Nasal cavity respiratory epithelium epithelial cell of viscerocranial mucosa (primary cell): ENCODE measurements at places on chromosomes 4 and X. TPM values are rescaled to one million over a fixed set of nuclear protein-coding genes. Genes with fewer than 3 reads are reported as not detected.

LETM1 gene
- total RNA-seq, result 131 and 146 TPM in 2 replicates

ATG4A gene
- total RNA-seq, result 14.4 and 15.1 TPM in 2 replicates

CLDN22 gene
- not detected in 2 replicates for total RNA-seq

CENPVL1 gene
- total RNA-seq, result not detected in 2 replicates

TCEANC gene
- total RNA-seq, result 2.4 and 2.8 TPM in 2 replicates
